Hippocampal formation (tissue), 2 donors: ENCODE measurements at places on chromosomes 4 and X.

DNA sequence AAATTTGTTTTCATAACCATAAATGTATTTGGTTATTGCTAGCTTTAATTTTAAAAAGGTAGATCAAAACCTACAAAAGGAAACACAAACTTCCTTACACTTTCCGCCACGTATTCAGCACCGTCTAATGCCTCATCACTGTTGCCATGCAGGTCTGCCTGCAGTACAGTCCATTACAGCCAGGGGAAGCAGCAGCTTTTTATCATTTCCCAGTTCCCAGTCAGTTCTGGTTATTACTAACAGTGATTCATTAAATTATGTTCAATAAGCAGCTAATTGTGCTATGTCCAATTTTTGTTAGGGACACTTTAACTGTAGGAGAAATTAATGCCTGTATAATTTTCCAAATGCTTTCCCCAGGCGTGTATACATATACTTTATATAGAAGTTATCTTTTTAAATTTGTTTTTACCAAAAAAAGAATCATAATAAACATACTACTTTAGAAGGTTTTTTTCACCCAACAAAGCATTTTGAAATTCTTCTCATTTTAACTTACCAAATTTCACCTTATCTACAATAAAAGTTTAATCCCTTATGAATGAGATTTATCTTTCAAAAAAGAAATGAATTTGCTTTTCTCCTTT lies 93.3 kb downstream of the ANXA3 start:
- peak; percentile 34 for DNase-seq

DNA sequence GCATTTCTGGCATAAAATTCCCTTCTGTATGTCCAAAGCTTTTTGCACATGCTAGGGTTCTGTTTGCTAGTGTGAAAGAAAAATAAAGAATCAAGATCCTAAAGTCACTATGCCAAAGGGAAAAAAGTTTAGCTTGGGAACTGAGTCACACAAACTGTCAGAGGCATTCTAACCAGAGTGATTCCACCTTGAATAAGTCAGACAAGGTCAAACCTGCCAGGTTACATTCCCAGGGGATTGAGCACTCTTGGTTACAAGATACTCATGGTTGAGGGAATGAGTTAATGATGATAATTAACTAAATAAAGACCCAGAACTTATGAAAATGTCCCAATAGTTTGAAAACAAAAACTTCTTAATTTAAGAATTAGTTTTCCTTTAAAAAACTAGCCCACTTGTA lies 13.7 kb upstream of the UGT2B17 start:
- DNase-seq: no peak

DNA sequence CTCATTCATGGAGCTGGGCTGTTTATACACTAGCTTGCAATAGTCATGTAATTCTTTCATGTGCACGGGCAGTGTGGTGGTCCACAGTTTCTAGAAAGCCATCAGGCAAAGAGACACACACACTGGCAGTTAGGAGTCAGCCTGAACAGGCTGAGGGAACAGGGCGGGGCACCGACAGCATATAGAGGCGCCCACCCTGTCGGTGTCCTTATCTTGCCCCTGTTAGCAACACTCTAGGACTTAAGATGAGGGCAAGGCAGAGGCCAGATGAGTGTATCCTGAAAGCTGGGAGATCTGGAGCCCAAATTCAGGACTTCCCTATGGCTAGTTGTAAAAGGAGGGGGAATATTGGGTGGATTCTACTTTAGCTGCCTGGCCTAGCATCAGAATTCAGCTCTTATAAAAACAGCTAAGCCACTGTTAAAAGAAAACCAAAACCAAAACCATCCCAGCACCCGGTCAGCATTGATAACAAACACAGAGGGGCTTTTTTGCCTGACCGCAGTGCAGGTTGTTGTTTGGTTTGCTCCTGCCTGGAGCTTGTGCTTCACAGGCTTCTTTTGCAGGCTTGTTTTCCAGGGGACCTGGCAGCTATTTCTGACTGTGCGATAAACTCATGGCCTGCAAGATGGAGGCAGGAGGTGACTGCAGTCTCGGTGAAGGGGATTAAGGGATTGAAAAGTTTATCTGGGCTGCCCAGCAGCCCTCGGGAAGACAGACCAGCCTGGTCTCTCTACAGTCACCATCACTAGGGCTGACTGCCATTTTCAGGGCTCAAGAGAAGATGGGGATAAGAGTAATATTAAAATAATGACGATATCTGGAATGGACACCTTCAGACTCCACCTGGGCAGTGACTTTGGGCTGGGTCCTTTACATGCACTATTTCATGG lies 638.9 kb downstream of the MID1IP1 start:
- DNase-seq: no peak

DNA sequence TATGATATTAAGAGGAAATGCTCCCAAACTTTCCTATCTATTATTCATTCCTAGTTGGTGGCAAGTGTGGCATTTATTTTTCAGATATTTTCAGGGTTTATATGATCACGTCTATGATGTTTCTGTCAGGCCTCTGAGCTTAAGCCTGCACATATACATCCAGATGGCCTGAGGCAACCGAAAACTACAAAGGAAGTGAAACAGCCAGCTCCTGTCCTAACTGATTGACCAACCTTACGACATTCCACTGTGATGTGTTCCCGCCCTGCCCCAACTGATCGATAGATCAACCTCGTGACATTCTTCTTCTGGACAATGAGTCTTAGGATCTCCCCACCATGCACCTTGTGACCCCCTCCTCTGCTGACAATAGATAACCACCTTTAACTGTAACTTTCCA lies 67.6 kb upstream of the CTSO start:
- DNase-seq: no peak

DNA sequence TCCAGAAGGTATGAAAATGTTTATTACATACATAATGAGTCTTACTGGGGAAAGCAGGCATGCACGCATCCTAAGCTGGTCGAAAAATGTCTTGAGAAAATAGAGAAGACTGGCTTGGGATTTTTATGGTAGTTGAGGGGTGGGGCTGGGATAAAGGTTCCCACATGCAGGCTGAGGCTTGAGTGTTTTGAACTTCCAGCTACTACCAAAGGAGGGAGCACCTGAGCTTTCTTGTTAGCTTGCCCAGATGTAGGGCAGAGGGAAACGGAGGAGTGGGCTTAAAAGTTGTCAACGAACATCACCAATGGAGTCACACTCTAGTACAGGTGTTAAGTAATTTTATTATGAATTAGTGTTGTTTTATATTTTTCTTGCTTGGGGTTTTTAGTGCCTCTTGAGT lies 39.6 kb upstream of the SRPX start:
- no peak for DNase-seq

DNA sequence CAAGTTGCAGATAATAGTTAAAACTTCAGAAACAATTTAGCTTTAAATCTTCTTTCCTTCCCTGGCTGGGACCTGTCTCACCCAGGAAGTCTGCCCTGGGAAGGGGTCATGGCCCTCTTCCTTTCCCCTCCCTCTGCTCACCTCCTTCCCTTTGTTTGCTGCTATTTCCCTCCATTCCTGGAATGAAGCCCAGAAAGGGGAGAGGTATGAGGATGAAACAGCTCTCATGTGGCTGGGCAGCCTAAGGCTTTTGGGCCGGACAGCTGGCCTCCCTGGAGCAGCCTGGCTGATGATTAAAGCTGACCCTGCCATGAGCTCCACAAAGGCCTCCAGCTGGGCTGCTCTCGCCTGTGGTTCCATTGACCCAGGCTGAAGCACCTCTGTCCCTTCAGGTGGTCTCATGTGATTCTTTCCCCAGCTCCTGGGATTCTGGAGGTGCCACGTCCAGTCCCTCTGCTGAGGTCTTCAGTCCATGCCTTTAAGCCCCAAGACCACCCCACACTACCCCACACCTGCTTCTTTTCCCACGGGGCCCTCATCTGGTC lies 202.1 kb downstream of the PTTG2 start:
- no peak for DNase-seq

DNA sequence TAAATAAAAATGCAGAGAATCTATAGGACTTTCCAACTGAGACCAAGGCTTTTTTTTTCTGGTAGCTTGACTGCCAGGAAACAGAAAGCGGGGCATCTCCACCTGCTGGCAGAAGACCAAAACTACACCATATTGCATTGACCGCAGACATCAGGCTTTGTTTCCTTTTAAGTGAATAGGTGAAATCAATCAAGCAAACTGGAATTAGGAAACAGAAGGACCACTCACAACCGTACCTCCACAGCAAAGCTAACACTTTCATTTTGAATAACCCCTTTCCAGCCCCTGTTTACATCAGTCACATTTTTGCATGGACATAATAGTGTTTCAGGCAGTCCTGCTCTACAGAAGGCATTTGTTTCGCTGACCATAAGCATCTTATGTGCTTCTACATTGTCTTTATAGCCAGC lies 218.2 kb downstream of the IDS start:
- DNase-seq: peak; percentile 0

- DNase-seq: no peak
These were observed 122.2 kb downstream of the CAMK2D start for GRCh38 chr4:113639326-113639725.
